Endodermal cell (in vitro differentiated cells): ENCODE measurements at places on chromosomes 6 and 20.

DNA sequence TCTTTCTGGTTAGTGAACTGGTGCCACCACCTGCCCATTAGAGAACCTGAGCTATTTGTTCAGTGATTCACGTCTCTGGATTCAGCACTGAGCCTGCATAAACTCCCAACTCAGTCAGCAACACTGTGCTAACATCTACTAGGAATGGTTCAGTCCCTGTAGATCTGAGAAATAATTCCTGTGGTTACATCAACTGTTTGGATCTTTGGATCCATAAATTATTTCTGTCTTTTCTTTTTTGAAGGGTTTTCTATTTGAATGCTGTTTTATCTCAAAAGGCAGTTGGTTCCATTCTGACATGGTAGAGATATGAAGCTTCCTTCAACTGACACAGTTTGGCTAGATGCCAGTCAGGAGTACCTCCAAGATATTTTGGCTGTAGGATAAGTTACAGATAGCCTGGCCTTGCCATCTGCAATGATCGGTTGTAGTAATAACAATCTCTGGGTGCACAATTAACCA, 125.9 kb downstream of the TRMT11 start:
- DNase-seq: no peak

DNA sequence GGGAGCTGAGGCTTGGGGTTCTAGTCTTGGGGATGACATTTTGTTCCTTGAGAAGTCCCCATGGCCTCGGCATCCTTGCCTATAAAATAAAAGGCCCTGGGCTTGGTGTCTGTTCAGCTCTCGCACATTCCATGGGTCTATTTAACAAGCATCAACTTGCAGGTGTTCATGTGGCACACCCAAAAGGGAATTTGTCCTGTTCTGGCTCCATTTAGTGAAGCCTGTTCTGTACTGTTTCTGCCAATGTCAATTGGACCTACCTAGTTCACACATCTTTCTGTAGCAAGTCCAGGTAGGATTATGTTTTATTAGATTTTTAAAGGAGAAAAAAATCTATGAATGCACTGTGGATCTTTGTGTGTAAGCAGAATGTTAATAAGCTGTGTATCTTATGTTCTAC, 262.0 kb downstream of the HIVEP2 start:
- DNase-seq: no peak

- DNase-seq: peak; percentile 35
These were observed 32.5 kb downstream of the PDYN start for GRCh38 chr20:1961374-1961773.

DNA sequence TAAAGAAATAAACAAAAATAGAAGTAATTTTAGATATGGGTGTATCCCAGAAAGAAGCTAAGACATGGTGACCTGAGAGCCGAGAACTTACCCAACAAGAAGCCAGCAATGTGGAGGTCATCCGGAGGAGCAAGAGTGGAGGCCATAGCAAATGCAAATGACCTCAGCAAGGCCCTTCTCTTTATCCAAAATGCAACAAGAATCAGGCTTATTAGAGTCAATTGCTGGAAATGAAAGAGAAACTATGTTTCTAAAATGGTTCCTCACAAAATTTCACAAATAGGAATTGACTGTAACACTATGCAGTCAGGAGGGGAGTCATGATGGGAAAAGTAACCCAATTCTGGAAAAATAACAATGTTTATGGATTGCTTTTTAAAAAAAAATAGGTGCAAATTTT, 90.4 kb downstream of the TNFAIP3 start:
- no peak for DNase-seq

- no peak for DNase-seq
These were observed 12.7 kb downstream of the IL22RA2 start for GRCh38 chr6:137160763-137161162.

GRCh38 chr20:62791301-62792181, 4.7 kb upstream of the MRGBP start:
- DNase-seq: peak; percentile 96

DNA sequence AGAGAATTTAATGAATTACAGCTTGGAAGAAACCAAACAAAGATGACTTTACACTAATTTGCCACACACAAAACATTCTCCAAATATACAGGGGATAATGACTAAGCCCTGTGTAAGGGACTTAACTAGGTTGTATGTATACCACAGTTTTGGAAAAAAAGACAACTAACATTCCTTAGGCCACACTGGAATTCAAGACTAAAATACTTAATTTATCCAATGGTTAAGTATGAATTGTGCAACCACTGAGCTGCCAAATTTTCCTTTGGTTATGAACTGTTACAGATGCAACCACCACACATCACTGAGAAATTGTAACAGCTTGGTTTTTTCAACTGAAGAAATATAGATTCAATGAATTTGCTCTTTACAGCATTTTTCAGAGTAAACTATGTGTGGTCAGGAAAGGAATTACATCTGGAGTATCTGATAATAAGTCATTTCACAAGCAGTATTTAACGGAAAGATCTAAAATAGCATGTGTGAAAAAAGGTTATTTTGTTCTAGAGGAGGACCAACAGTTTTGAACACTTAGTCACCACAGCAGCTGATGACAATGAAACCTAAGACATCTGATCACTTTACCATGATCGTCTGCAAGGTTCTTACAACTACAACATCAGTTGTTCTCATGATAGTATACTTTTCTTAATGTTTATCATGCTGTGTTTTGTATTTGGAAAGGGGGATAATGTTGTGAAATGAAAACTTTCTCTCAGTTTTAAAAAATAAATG, 318.8 kb downstream of the BCKDHB start:
- DNase-seq: no peak

DNA sequence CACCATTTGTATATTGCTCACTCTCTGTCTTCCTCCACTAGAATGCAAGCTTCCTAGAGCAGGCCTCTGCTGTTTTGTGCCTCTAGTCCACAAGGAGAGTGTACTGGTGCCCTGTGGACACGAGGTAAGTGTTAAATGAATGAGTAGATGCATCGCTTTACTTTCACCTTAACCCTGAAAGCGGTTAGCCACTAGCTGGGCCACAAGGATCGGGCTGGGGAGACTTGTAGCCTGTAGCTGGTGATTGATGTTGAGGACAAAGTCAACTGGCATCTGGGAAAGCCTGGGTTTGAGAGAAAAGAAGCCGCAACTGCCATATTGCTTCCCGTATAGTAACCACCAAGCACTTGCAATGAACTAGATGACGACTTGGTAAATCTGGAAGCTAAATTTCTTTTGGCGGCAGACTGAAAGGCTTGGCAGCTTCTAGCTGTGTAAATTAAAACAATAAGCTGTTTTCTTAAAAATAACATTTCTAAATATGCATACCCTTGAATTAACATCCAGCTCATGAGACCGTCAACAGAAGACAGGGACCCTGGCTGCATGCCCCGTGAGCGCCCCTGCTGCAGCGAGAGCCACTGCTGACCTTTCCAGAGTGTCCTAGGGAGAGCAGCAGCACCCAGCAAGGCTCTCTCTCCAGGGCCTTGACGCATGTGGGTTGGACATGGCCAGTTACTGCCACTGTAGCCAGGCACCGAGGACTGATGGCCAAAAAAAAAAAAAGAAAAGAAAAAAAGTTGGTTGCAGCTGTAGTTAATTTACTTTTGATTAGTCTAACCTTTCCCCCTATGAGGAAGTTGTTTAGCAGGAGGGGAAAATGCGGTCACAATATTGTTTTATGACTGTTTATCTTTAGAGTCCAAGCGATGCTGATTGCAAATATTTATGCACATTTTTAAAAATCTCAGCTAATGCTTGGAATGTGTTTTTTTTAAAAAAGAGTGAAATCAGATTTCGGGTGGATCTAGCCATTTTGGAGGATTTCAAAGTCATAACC, 315.1 kb downstream of the TFAP2C start:
- DNase-seq: no peak

- no peak for DNase-seq
These were observed 16.4 kb upstream of the IGF2R start for GRCh38 chr6:159952289-159953005.

- DNase-seq: no peak
These were observed 107.6 kb downstream of the SLC23A2 start for GRCh38 chr20:4893709-4894108.

GRCh38 chr20:17627101-17627955, 54.7 kb downstream of the RRBP1 start:
- DNase-seq: no peak

- DNase-seq: no peak
These were observed 13.1 kb upstream of the MLN start for GRCh38 chr6:33816911-33817310.

DNA sequence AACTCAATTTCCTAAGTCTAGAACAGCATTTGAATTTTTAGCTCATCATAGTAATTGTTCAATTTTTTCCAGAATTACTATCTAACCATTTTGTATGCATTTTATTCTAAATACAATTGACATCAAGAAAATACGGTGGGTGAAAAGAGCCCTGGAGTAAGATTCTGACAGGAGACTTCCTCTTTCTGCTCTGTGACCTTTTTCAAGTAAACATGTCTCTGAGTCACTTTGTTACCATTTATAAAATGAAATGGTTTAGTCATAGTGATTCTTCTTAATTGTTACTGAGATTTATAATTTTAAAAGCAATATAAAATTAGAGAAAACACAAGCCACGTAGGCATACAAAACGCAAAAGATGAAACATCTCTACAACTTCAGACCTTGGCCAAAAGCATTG, 80.2 kb downstream of the PLCB1 start:
- DNase-seq: no peak

GRCh38 chr6:37204014-37204751, 34.2 kb downstream of the PIM1 start:
- no peak for DNase-seq

DNA sequence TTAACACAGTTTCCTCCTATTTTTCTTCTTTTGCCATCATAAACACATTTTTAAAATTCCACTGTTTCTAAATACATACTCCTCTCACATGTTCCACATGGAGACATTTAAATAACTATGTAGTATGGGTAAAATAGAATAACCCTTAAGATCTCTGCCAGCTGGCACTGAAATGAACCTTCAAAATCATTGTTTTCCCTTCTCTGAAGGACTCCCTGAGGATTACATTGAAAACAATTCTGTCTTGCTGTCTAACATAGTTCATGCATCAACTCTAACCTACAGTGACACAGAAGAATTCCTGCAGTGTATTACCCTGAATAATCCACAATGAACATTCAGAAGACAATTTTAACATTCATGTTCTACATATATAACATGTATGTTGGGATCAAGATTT, 1361.8 kb upstream of the CITED2 start:
- DNase-seq: no peak

DNA sequence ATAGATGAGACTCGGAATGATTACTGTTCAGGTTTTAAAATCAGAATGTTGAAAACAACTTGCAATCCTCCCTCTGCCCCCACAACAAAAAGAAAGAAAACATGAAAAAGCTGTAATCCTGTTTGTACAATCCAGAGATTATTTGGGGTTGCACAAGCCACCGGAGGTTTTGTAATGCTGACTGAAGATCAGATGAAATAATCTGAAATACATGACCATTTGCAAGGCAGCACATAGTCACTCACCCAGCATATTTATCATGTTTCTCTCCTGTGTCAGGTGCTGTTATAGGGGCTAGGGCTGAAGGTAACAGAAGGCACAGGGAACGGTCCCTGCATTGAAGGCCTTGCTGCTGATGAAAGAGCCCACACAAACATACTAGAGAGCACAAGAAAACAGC, 85.3 kb downstream of the SIM1 start:
- DNase-seq: no peak
